GM23248 (cell line): ENCODE measurements at places on chromosomes 13 and 19. TPM values are rescaled to one million over a fixed set of nuclear protein-coding genes. Genes with fewer than 3 reads are reported as not detected.
A peak's percentile ranks its signal among the peaks of the same experiment; 100 is the strongest.

- no peak for DNase-seq
These were observed 215.1 kb downstream of the SHISA2 start for GRCh38 chr13:25836574-25837336.

GRCh38 chr13:113639616-113640262 is 18.3 kb downstream of the ATP4B start:
- peak; percentile 38 for DNase-seq

The CYP4F2 gene
- polyA plus RNA-seq = not detected in 2 replicates

The SUPT5H gene
- polyA plus RNA-seq = 121 and 125 TPM in 2 replicates
